Vagina (tissue), 2 donors: ENCODE measurements at places on chromosomes 6 and 20.
A peak's percentile ranks its signal among the peaks of the same experiment; 100 is the strongest.

- DNase-seq, result no peak
These were observed 10.4 kb upstream of the FOXP4 start for GRCh38 chr6:41535766-41536165.

DNA sequence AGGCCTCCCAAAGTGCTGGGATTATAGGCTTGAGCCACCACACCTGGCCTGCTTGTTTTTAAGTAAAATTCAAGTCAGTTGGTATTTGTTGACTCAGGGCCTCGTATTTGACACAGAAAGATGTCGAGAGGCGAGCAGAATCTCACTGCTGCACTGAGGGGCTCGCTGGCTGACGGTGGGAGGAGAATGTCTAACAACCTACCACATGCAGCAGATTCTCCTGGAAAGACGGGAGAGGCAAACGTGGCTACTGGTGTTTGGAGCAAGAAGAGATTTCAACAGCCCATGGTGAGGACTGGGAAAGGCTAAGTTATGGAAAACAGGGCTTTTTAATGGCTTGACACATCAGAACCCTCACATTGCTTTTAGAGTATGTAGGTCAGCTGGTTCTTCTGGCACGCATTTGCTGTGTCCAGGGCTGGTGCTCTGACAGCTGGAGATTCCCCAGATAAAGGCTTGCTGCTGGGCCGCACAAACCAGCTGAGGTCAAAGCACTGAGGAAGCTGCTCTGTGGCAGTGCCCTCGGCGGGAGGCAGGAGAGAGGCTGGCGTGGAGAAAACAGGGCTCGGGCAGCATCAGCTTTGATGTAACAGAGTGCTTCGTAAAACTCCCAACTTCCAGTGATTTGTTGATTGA is 84.2 kb upstream of the FRMD1 start:
- DNase-seq, result no peak

GRCh38 chr6:113121571-113121970 is 735.6 kb upstream of the MARCKS start:
- DNase-seq, result no peak

- no peak for DNase-seq
These were observed 23.3 kb downstream of the PCNA start for GRCh38 chr20:5096463-5096862.

GRCh38 chr20:2917266-2917665 is 44.0 kb downstream of the PTPRA start:
- DNase-seq, result no peak

- DNase-seq, result no peak
These were observed 84.8 kb upstream of the MPC1 start for GRCh38 chr6:166467436-166468000.

DNA sequence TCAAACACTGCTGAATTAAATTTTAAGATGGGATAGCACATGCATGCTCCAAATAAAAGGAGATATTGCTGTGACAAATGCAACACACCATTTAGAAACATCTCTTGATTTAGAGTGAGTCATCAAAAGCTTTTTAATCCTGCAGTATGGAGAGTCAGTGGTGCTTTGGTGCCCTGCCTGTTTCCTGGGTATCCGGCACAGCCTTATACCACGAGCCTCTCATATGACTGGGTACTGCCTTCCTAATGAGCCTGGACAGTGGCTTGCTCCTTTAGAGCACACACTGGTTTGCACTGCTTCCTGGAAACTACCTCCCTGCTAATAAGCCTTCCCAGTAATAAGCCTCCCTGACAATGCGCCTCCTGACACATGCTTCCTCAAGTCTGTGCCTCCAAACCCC is 65.3 kb upstream of the KCNK16 start:
- no peak for DNase-seq

DNA sequence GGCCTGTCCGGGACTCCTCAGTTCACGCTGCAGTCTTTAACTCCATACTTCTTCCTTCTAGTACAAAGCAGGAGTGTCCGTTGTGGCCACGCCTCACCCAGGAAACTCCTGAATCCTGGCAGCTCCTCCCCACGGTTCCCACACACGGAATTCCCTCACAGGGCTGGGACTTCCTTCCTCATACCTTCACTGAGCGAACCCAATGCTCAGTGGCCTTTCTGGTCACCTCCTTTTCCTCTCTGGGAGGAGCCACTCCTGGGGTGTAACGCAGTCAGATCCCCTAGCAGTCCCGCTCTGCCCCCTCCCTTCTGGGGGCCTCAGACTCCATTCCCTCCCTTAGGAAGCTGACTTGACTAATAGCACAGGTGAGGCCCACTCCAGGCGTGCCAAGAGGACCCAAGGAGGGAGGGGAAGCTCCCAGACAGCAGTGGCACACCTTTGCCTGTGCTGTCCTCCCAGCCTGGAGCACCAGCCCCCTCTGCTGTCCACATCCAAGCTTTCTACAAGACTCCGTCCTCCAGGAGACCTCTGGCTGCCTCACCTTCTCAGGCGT is at the start of gene SLC52A3:
Gene SLC52A3, minus strand, starts transcription at position 75 of the 553 bp plus-strand sequence. CDS start 2,726 bp downstream, outside the sequence.
- no peak for DNase-seq

GRCh38 chr20:44412402-44413144 is 57.1 kb downstream of the HNF4A start:
- no peak for DNase-seq

GRCh38 chr6:20169786-20170185 is 42.5 kb downstream of the MBOAT1 start:
- DNase-seq, result no peak

DNA sequence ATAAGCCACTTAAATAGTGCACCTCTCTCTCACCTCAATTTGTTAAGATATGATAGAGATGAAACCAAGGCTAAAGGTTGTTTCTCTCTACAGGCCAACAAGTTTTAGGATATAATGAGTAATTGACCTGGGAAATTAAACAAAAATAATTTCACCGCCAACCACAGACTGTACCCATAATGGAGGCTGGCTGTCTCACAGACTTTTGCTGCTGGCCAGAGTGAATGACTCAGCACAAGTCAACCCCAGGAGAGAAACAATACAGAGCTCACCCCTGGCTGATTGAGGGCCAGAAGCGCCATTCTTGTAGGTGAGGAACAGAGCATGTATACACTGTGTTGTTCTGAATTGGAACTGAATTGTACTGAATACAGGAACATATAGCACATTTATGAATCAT is 99.9 kb downstream of the CAP2 start:
- DNase-seq, result no peak

GRCh38 chr6:100880149-100880852 is 828 bp downstream of the ASCC3 start:
- no peak for DNase-seq

DNA sequence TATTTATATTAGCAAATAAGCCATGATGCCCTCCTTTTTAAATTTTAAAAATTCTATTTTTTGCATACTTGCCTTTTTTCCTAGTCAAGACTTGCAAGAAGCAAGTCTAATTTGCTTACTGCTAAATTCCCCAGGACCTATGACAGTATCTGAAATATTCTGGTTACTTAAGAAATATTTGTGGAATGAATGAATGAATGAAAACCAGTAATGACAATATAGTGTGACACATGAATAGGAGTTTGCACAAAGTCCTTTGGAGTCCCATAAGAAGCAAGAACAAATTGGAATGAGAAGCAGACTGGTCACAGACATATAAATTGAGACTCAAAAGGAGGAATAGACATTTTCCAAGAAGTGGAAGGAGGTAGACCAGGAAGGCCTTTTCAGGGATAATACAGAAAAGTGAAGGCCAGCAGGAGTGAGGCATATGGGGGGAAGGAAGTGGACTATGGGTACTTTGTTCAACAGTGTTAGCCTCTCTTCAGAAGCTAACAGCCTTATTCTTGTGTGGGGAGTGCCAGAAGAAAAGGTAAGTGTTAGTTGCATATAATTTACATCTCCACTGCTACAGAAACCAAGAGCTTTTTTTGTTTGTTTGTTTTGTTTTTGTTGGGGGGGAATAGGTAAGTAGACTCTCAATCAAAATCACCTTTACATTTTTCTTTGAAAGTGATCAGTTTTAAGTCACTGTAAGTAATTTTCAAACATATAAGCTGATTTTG is 93.6 kb upstream of the FAM184A start:
- no peak for DNase-seq

- DNase-seq, result no peak
These were observed 53.7 kb upstream of the STX16 start for GRCh38 chr20:58597249-58597891.

- DNase-seq, result no peak
These were observed 151.5 kb upstream of the FLRT3 start for GRCh38 chr20:14488756-14489479.

GRCh38 chr6:109455437-109456110 is at the start of gene MICAL1:
Gene MICAL1, minus strand, starts transcription at chr6:109455772. Its CDS starts 1,576 bp downstream, at chr6:109454196.
- DNase-seq, result no peak

DNA sequence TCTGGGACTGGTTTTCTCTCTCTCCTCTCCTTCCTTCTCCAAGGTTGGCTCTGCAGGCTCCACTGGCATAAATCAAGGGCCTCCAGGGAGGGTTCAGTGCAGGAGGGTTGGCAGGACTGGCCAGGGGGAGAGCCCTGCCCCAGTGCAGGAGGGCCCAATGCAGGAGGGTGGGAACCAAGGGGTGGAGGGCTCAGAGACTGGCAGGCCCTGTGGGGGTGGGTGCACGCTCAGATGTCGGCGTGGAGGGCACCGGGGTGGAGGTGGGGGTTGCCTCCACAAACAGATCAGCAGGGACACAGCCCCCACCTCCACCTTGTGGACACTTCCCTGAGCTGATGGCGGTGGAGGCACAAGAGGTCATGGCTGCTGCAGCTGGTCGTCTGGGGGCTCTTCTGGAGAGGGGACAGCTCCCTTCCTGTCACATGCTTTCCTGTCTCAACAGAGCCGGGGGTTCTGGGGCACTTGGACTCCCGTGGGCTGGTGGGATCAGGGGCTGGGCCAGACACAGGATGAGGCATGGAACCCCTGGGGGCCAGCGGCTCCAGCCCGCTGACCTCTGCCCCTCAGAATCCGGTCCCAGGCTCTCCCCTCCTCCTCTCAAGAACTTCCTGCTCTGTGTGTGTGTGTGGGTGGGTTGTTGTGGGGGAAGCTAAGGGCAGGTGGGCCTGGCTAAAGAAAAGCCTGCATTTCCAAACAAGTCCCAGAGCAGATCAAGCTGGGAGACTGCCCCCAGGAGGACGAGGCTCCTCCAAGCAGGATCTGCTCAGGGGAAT is 2.7 kb upstream of the ABHD16B start:
- DNase-seq, result no peak

GRCh38 chr20:49814057-49814694 is 1.5 kb downstream of the SLC9A8 start:
- DNase-seq, result no peak

- no peak for DNase-seq
These were observed 48.9 kb upstream of the TFAP2A start for GRCh38 chr6:10463491-10464481.

GRCh38 chr20:46809706-46810360 is 84.8 kb upstream of the EYA2 start:
- peak; percentile 16 for DNase-seq

GRCh38 chr20:59231124-59231804 is 67.6 kb downstream of the ZNF831 start:
- no peak for DNase-seq

GRCh38 chr6:18412068-18412467 is 24.9 kb downstream of the RNF144B start:
- no peak for DNase-seq

- DNase-seq, result no peak
These were observed 41.6 kb upstream of the NOX3 start for GRCh38 chr6:155497273-155497672.

- DNase-seq, result no peak
These were observed 401.0 kb downstream of the PTPRT start for GRCh38 chr20:42788707-42789106.

- no peak for DNase-seq
These were observed 553.1 kb downstream of the NKAIN2 start for GRCh38 chr6:124356811-124357210.

DNA sequence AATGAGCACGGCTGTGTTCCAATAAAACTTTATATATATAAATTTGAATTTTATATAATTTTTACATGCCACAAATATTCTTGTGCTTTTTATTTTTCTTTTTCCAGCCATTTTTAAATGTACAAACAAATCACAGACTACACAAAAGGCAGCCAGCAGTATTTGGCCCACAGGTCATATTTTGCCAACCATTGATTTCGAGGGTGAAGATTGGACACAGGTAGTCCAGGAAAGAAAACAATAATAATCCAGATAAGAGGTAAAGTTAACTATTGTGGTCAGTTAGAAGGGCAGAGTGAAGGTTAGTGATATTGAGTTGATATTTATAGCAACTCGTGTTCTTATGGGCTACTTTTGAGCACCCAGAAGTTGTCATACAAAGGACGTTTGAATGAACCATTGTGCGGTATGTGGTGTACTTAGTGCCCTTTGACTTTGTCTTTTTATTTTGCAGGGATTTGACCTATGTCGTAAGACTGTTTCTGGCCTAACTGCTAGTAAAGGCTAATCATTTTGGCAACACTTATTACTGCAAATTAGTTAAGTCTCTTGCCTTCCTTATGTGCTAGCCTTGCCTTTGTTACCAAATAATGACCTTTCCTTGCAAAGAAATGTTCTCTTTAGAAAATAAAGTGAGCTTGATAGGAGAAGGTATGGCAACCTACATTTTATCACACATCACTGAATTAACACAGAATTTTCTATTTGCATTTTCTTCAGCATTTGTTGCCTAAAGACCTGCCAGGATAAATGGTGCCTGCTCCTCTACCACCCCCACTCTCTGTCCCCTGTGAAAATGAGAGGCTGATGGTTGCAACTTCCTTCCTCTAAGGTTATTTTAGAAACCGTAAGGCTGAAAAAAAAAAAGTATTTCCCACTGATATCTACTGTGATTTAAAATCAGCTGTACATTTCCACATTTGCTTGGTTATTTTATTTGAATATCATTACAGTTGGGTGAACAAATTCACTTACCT is 493.9 kb upstream of the SOX4 start:
- DNase-seq, result no peak

DNA sequence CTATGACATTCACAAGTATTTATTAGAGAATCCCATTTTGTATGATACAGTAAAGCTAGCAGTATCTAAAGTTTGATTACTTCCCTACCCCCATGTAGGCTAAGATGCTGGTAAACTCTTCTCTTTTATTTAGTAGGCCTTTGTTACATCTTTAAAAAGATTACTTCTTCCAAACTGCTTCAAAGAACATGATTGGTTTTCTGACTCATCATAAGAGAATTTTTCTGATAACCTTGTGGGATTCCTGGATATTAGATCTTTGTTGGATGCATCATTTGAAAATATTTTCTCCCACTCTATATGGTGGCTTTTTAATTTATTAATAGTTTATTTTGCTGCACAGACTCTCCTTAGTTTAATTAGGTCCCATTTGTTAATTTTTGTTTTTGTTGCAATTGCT is 898.3 kb upstream of the ADGRB3 start:
- DNase-seq, result no peak

GRCh38 chr6:34095741-34096140 is 50.1 kb downstream of the GRM4 start:
- DNase-seq, result no peak

DNA sequence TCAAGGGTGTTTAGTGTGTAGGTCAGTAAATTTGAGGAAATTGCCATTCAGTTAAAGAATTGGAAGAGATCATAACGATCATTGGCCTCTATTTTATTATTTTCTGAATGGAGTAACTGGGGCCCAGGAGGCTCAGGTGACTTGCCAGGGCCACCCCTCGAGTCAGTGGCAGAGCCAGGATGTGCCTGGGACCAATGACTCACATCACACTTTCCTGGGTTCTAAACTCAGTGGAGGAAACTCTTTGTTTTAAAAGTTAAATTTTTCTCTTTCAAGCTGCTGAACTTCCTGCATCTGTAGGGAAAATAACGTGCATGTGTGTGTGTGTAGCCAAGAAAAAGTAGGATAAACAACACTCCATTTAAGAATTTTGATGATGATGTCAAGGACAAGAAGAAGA is 135.5 kb downstream of the MYLK4 start:
- no peak for DNase-seq
